ENCODE measurements at places on chromosomes 3 and 15.

DNA sequence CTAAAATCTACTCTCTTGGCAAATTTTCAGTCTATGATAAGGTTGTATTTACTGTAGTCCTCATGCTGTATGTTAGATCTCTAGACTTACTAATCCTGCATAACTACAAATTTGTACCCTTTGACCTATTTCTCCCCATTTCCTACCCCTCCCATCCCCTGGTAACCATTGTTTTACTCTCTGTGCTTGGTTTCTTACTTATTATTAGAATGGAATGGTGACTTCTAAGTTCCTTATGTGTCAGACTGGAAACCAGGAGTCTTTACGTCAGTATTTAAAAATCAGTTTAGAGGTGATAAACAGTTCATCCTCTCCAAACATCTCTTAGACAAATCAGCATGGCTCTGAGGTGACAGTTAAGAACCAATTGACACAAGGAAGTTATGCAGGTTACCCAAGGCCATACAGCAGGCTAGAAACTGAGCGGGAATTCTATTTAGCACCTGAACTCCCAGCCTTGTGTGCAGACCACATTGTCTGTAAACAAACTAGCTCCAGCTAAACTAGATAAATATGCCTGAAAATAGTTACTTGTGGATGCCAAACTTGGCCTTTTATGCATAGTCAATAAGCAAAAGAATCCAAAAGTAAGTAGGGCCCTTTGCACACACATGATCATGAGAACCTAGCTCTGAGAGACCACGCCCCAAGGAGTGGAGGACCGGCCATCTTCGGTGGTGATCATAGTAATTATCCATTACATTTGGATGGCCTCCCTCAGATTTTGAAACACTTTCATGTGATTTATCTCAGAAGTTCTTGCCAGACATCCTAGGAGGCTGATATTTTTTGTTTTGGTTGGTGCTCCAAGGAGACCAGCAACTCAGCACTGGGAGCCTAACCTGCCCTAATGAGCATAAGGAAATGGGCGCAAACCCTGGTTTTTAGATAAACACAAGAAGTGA lies 72.3 kb upstream of the BOC start:
- no peak for DNase-seq

- no peak for DNase-seq
Observed at GRCh38 chr15:100193277-100193860, 148.4 kb downstream of the ADAMTS17 start.

DNA sequence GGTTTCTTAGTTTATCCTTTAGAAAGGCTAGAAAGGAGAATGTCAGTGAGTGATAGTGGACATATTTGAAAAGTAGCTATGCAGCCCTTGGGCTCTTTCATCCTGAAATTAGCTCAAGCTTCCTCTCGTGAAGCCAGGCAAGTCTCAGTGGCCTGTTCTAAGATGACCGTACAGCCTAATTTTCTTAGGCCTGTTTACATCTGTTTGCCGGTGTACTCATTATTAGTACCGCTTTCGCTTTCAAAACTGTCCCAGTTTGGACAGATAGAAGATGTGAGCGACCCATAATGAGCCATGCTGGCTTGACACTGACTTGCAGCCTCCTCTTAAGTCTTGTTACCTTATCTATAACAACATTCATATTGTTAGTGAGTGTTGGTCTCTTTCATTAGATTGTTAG lies 5.7 kb upstream of the ARL14 start:
- no peak for DNase-seq

DNA sequence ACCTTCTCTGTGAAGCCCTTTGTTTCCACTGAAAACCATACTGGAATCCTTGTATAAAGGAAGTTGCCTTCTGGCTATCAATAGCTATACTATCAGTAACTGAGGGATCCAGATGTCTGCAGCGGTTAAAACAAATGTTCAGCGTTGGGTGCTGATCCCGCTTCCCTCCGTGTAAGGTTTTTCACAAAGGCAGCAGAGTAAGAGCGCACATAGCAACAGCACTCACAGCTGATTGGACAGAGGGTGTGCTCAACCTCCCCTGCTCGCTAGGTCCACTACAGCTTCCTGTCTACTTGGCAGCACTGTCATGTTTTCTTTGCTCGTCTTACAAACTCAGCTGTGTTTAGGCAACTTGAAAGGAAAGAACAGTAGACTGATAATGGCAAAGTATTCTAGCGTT lies 27.3 kb downstream of the ATOSA start:
- DNase-seq: peak; percentile 46

- no peak for DNase-seq
Observed at GRCh38 chr3:168213920-168214319, 118.2 kb upstream of the GOLIM4 start.

- no peak for DNase-seq
Observed at GRCh38 chr3:52525680-52526561, 7.7 kb downstream of the NT5DC2 start.

DNA sequence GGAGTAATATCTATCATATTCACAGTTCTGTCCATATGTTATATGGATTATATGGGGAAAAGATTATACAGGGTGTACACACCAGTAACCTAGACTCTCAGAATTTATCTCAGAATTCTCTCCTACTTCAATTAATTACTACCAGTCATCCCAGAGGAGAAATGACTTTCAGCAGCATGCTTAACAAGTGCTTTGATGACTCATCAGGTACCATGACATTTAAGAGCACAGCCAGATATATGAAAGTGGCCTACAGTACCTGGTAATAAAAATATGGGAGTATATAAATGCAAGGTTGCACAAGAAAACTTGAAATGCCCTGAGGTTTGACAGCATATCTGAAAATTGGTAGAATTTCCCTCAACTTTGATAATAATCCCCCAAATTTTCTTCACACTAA lies 1273.0 kb downstream of the OTOL1 start:
- DNase-seq: peak; percentile 36

- DNase-seq: no peak
Observed at GRCh38 chr3:96958856-96959255, 144.5 kb downstream of the EPHA6 start.

DNA sequence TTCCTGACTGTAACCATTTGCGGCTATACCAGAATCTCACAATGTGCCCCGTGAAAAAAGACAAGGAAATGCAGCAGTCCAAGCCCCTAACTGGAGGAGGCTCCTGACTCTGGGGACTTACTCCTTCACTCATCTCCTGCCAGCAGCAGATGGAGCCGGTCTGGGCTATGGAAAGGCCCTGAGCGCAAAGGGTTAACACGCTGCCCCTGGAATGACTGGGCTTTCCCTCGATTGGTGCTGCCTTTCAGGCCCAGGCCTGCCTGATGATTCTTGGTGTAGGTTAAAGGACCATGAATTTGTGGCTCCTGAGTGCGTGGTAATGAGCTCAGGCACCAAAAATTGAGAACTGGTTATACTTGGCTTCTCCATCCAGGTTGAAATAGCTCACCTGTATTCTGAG lies 42.3 kb upstream of the GALNT15 start:
- DNase-seq: no peak

GRCh38 chr15:69021895-69022294 lies 7.4 kb downstream of the NOX5 start:
- no peak for DNase-seq

DNA sequence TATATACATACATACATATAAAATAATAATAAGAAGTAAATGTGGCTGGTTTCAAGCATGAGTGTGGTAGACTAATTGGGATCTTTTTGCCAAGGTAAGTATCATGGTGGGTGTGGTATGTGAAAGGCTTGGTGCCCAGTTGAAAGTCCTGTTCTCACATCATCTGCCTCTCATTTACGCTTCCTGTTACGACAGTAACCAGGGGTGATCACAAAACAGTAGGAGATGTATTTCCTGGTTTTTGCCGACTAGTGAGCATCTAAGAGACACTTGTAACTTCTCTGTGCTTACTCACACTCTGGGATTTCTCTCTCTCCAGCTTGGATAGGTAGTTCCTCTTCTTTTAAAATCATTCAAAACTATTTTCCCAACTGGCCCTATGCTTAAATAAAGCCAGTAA lies 1028.3 kb upstream of the NR2F2 start:
- DNase-seq: no peak

GRCh38 chr3:45915518-45916231 lies 27.6 kb upstream of the CXCR6 start:
- no peak for DNase-seq

DNA sequence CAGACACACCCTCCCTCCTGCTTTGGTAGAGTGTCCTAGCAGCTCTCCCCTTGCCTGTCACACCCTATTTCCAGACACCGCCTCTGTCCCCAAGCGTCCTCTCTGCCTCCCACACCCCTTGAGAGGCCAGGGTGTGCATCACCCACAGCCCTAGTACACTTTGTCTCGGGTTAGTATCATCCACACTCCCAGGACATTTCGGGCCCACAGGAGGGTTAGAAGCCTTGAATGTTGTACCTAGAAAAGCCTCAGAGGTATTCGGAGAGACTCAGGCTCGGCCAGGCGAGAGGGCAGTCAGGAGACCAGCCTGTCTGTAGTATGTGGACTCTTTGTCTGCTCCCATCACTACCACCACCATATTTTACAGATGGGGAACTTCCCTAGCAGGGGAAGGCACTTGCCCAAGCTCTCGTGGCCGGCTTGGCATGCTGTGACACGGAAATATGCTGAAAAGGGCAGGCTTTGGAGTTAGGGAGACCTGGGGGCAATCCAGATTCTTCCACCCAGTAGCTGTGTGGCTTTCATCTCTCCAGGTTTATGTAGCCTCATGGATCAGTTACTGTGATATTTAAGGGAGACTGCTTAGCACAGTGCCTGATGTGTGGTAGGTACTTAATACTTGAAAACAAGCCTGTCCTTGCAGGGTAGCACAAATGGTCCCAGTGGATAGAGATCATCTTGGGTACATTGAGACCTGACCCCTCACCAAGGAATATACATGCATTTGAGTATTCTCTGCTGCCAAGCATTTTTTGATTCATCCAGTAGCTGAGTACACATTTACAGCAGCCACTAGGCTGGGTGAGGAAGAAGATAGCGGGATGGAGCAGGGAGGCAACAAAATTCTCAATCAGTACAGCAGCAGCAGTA lies 1.4 kb downstream of the TMEM43 start:
- DNase-seq: no peak

- no peak for DNase-seq
Observed at GRCh38 chr3:16254916-16255315, 9.8 kb downstream of the DPH3 start.

- DNase-seq: no peak
Observed at GRCh38 chr15:78679089-78679511, 38.1 kb upstream of the CHRNB4 start.

- DNase-seq: no peak
Observed at GRCh38 chr15:66246937-66247336, 6.6 kb downstream of the MEGF11 start.

DNA sequence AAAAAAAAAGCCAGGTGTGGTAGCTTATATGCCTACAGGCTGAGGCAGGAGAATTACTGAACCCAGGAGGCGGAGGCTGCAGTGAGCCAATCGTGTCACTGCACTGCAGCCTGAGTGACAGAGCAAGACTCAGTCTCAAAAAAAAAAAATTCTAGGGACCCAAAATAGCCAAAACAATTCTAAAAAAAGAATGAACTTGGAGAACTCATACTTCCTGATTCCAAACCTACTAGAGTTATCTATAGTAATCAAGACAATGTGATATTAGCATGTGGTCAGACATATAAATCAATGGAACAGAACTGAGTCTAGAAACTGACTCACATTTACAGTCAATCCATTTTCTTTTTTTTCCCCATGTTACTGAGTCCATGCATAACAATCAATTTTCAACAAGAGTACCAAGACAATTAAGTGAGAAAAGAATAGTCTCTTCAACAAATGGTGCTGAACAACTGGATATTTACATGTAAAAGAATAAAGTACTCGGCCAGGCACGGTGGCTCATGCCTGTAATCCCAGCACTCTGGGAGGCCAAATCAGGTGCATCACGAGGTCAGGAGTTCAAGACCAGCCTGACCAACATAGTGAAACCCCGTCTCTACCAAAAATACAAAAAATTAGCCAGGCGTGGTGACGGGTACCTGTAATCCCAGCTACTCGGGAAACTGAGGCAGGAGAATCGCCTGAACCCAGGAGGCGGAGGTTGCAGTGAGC lies 11.9 kb downstream of the PRKAR2A start:
- DNase-seq: no peak

- DNase-seq: no peak
Observed at GRCh38 chr3:60948488-60948887, 302.8 kb downstream of the FHIT start.

- DNase-seq: no peak
Observed at GRCh38 chr3:184937611-184938010, 125.6 kb downstream of the VPS8 start.

Measured in NCI-H1417 (cell line).